Tongue (tissue), 3 donors: ENCODE measurements at places on chromosomes 5 and 9. TPM values are rescaled to one million over a fixed set of nuclear protein-coding genes. Genes with fewer than 3 reads are reported as not detected.

DNA sequence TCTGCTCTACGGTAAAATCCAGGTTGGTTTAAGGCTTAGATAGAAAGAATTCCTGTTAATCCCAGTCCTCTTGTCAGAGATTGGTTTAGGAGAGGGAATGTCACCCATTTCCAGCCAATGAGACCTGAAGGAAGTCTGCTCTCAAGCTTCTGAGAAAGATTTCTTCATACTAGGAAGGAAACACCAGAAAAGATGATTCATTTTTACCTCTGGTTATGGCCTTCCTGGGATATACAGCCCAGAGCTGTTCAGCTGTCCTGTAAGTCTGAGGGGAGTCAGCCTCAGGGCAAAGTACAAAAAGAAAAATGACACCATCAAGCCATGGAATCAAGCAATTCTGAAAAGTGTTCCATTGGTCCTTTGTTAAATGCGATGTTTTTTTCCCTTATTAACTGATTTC, 18.6 kb upstream of the CFAP95 start:
- DNase-seq: no peak

- DNase-seq: no peak
Observed at GRCh38 chr5:10457682-10458574, 16.2 kb downstream of the ROPN1L start.

SLC34A1 gene
- not detected for total RNA-seq

GRCh38 chr5:67404256-67405100, 207.9 kb upstream of the CD180 start:
- no peak for DNase-seq

GRCh38 chr5:178320281-178320855, 87.8 kb upstream of the PHYKPL start:
- DNase-seq: no peak

DNA sequence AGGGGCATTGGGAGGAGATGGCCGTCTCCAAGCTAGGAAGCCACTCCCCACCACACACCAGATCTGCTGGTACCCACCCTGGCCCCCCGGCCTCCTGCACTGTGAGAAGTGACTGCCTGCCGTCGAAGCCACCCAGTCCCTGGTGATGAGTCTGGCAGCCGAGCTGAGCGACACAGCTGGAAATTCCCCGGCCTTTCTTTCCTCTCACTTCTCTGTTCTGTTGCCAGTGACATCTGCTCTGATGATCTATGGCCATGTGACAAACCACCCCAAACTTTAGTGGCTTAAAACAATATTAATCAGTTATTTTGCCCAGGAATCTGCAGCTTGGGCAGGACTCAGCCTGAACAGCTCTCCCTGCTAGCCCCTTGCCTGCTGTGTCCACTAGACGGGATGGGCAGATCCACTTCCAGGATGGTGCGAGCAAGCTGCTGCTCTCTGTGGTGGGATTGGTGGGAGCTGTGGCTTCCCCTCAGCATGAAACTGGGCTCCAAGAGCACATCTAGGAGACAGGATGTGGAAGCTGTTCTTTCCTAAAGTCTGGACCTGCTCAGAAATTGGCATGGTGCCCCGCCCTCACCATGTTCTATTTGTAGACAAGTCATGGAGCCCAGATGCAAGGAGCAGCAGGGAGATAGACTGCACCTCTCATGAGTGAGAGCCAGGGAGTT, 211.2 kb downstream of the GADD45G start:
- DNase-seq: peak; percentile 64

DNA sequence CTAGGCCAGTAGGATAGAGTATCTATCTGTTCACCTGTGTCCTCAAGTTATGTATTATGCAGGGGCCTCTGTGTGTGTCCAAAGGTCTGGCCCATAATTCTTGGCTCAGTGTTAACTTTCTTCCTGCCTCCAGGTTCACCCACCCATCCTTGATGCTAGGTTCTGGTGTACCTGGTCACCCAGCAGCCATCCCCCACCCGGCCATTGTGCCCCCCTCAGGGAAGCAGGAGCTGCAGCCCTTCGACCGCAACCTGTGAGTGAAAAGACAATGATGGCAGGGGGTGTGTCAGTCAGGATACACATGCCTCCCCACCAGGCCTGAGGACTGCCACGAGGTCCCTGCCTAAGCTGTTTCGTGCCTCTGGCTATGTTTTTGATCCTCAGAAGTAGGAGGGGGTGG, 27.6 kb downstream of the TCF7 start:
- DNase-seq: no peak

- no peak for DNase-seq
Observed at GRCh38 chr5:167587772-167588437, 703.5 kb upstream of the WWC1 start.

NUDT12 gene
- total RNA-seq: 21.5 TPM

GRCh38 chr9:16864649-16865434, 5.6 kb downstream of the BNC2 start:
- DNase-seq: peak; percentile 31

SLC30A5 gene
- total RNA-seq: 46.4 TPM

- no peak for DNase-seq
Observed at GRCh38 chr9:88712484-88712883, 177.5 kb downstream of the NXNL2 start.

GRCh38 chr9:109963079-109963478, 183.1 kb downstream of the PALM2AKAP2 start:
- no peak for DNase-seq
